ENCODE measurements at places on chromosomes 7 and 10. TPM values are rescaled to one million over a fixed set of nuclear protein-coding genes. Genes with fewer than 3 reads are reported as not detected.

The CCL24 gene
- not detected for total RNA-seq

The GARIN1A gene
- total RNA-seq: under 0.01 TPM

The NKX2-3 gene
- not detected for total RNA-seq

The BICC1 gene
- not detected for total RNA-seq

DNA sequence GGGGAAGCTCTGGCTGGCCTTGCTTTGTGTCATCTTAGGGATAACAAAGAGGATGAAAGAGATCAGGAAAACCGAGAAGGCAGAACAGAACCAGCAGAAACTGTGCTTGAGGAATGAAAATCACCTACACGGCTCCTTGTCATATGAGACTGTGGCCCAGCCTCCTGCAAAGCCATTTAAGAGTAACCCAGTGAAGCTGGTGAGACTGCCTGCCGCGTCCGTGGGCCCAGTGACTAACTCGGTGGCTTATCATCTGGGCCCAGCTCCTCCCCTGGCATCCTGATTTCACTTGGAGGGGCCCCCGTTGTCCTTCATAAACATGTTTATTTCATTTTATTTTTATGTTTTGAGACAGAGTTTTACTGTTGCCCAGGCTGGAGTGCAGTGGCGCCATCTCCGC, 30.7 kb downstream of the HTRA1 start:
- no peak for DNase-seq

DNA sequence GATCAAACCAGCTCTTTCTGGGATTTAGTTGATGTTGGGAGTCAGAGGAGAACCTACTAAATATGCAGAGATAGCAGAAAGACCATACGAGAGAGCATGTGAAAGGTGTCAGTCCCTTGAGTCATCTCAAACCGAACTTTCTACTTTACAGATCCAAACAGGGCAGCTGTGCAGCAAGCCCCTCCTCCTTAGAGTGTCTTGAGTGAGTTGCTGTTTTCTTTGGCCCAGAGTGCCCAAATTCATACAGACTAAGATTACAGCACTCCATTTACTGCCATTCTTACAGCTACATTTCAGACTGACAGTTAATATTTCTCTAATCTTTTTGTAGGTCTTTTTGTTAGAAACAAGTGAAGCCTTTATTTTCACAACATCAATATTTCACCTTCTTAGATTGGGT, 53.4 kb downstream of the NRCAM start:
- no peak for DNase-seq

GRCh38 chr7:152435384-152436110, at the start of gene KMT2C:
TSS of gene KMT2C (minus strand) at chr7:152436003. CDS start at chr7:152435786, 217 bp downstream.
- peak; percentile 61 for DNase-seq

DNA sequence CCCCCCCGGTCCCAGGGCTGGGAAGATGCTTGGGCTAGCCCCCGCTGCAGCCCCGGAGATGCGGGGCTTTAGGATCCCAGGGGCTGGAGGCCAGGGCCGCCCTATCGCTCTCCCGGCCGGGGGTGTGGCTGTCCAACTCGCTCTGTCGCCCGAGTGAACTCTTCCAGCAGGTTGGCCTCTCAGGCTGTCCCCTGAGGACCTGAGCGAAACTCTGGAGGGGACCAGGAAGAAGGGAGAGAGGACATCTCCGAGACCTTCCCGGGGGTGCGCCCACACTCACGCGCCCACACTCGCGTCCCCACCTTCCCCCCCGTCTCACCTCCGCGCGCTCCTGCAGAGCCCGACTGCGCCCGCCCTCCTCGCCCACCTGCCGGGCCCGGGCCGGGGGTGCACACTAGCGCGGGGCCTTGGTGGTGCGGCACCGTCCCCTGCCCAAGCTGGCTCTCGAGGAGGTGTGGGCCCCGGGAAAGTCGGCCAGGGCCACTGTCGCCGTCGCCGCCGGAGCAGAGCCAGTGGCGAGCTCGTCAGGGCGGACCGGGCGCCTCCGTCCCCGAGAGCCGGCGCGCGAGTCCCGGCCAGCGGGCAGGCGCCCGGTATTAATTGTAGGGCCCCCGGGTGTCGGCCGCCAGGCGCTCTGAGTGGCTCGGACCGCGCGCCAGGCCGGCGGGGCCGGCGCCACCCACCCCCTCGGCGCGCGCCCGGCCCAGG, 101.7 kb upstream of the SVIL start:
- DNase-seq: no peak

DNA sequence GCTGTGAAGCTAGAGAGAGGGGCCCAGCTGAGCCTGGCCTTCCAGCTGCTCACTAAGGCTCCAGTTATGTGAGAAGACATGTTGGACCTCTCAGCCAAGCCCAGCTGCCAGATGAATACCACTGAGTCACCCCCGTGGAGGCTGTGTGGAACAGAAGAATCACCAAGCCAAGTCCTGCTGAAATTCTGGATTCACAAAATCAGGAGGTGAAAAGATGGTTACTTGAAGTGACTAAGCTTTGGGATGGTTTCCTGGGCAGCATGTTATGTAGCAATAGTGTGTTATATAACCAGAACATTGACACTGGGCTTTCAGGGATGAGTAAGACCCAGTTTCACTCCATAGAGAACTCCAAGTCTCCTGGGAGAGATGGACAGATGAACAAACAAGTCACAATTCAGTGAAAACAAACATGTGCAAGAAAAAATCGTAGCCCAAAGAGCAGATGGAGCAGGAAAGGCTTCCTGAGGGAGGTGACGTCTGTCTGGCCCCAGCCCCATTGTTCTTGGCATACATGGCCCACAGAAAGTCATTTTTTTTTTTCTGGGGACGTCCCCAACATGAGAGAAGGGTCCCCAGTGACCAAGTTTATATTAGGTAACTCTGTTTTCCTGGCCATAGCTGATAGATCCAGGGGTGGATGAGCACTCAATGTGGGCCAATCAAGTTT, 64.1 kb upstream of the PDZD8 start:
- DNase-seq: no peak

DNA sequence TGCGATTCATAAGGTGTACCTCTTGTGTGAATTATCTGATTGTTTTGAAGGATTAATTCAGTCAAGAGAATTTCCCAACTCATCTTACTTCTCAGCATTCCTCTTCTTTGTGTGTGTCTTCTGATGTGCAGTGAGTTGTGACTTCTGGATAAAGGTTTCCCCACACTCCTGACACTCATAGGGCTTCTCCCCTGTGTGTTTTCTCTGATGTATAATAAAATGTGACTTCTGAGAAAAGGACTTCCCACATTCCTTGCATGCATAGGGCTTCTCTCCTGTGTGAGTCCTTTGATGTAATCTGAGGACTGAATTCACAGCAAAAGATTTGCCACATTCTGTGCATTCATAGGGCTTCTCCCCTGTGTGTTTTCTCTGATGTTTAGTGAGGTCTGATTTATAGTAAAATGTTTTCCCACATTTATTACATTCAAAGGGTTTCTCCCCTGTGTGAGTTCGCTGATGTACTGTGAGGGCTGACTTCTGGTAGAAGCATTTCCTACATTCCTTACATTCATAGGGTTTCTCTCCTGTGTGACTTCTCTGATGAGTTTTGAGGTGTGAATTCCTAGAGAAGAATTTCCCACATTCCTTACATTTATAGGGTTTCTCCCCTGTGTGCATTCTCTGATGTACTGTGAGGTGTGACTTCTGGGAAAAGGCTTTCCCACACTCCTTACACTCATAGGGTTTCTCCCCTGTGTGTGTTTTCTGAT, 24.2 kb downstream of the ZNF25 start:
- no peak for DNase-seq

DNA sequence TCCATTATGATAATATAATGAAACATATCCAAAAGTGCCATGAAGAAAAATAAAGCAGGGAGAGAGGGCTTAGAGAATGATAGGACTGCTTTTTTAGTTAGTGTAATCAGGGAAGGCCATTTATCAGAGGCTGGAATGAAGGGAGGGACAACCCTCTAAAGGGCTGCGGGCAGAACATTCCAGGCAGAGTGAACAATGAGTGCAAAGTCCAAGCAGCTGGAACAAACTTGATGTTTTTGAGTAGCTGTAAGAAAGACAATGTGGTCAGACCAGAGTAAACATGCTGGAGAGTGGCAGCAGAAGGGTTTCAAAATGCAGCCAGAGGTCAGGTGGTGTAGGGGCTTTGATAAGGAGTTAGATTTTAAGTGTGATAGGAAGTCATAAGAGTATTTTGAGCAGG, 65.6 kb upstream of the CCDC6 start:
- no peak for DNase-seq

DNA sequence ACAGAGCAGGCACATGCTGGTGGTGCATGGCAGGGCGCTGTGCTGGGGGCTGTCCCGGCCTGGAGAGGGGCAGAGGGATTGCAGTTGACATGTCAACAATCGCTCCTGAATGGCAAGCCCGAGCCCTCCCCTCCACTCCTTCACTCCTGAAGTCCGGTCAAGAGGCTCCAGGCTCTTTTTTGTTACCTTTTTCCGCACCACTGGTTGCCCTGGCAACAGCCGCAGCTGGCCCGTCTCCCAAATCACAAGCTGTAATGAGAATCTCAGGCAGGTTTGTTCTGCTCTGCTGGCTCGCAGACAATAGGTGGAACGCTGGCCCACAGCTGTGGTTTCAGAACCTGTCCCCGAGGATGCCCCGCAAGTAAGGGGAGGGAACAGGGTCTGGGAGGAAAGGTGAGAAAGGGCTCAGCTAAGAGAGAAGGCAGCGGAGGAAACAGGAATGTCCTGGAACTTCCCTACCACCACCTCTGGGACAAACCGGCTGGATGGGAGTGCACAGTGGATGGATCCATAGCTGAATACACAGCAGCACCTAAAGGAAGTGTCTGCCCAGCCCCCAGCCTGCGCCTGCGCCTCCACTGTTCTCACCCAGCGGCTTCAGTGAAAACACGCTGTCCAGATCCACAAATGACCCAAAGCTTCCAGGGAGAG, 58.9 kb downstream of the CALML3 start:
- DNase-seq: peak; percentile 26

Measured in dermis microvascular lymphatic vessel endothelial cell (primary cell).